Dermis blood vessel endothelial cell (primary cell): ENCODE measurements at places on chromosomes 6 and 20. TPM values are rescaled to one million over a fixed set of nuclear protein-coding genes. Genes with fewer than 3 reads are reported as not detected.

Gene GJA10
- not detected in 2 replicates for total RNA-seq

Gene ULBP2
- 2.0 and 3.7 TPM in 2 replicates for total RNA-seq

Gene IL20RA
- 0.51 and 0.79 TPM in 2 replicates for total RNA-seq

Gene ENPP1
- 0.34 and 0.98 TPM in 2 replicates for total RNA-seq

Gene MBOAT1
- 15.3 and 22.0 TPM in 2 replicates for total RNA-seq

Gene RAB32
- total RNA-seq = 67.7 and 111 TPM in 2 replicates

Gene DNMT3B
- total RNA-seq = 2.9 and 5.5 TPM in 2 replicates

Gene WASF1
- 11.4 and 22.0 TPM in 2 replicates for total RNA-seq

Gene OR2H1
- not detected in 2 replicates for total RNA-seq

Gene UBE2C
- total RNA-seq = 9.9 and 30.2 TPM in 2 replicates

Gene CHRNA4
- total RNA-seq = not detected in 2 replicates

Gene HIVEP1
- total RNA-seq = 19.1 and 19.6 TPM in 2 replicates

Gene HMGN3
- total RNA-seq = 69.3 and 102 TPM in 2 replicates

Gene LATS1
- total RNA-seq = 9.9 and 13.1 TPM in 2 replicates

Gene SLC17A9
- total RNA-seq = 9.0 and 11.8 TPM in 2 replicates

Gene KLHDC3
- 134 and 173 TPM in 2 replicates for total RNA-seq

Gene ABHD16B
- not detected in 2 replicates for total RNA-seq

Gene TMC2
- not detected in 2 replicates for total RNA-seq

Gene SIGLEC1
- total RNA-seq = not detected in 2 replicates

Gene CLDN20
- total RNA-seq = not detected in 2 replicates

Gene TNFRSF6B
- total RNA-seq = 16.8 and 22.0 TPM in 2 replicates

Gene AURKA
- total RNA-seq = 12.4 and 66.3 TPM in 2 replicates

Gene COQ3
- total RNA-seq = 2.0 and 4.0 TPM in 2 replicates

Gene OR2J1
- not detected in 2 replicates for total RNA-seq

Gene HUS1B
- total RNA-seq = 0.98 and 1.5 TPM in 2 replicates

Gene DEFB112
- total RNA-seq = not detected in 2 replicates

Gene DDX43
- 1.4 and 1.7 TPM in 2 replicates for total RNA-seq

Gene GPX5
- not detected in 2 replicates for total RNA-seq

Gene PKIB
- total RNA-seq = 0.19 TPM in 1 of 2 replicates, not detected in the other

Gene HRH3
- not detected in 2 replicates for total RNA-seq

Gene ARG1
- total RNA-seq = 0.19 TPM in 1 of 2 replicates, not detected in the other

Gene SGK2
- 0.23 and 0.34 TPM in 2 replicates for total RNA-seq

Gene ARMH2
- not detected in 2 replicates for total RNA-seq

Gene EBF4
- 1.0 and 2.4 TPM in 2 replicates for total RNA-seq

Gene ANGPT4
- total RNA-seq = not detected in 2 replicates

Gene CASS4
- total RNA-seq = 0.05 and 0.17 TPM in 2 replicates

Gene CTAGE9
- total RNA-seq = not detected in 2 replicates

Gene EGFL8
- total RNA-seq = 1.3 and 2.7 TPM in 2 replicates

Gene FAM217A
- total RNA-seq = not detected in 2 replicates
